ENCODE measurements at places on chromosomes 1 and 21.

DNA sequence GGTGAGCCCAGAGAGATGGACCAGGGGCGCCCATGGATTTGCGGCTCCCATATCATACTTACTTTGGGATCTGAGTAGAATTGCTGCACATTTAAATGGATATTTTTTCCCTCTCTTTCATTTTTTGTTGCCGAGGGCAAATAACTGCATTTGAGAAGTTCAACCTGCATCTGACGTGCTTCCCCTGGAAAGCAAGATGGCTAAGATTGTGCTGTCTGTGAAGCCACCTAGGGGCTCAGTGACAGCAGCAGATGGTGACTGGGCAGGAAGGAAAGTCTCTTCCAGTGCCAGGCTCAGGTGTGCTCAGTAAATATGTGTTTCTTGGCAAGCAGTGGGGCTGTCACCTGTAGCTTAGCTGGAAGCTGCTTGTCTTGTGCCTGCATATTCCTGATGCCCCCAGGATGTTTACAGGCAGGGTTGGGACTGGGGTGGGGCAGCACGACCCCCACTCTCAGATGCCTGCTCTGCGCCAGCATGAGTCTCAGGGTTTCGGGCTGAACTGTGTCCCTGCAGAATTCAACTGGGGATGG is 59.8 kb upstream of the ETV3 start:
- no peak for DNase-seq

DNA sequence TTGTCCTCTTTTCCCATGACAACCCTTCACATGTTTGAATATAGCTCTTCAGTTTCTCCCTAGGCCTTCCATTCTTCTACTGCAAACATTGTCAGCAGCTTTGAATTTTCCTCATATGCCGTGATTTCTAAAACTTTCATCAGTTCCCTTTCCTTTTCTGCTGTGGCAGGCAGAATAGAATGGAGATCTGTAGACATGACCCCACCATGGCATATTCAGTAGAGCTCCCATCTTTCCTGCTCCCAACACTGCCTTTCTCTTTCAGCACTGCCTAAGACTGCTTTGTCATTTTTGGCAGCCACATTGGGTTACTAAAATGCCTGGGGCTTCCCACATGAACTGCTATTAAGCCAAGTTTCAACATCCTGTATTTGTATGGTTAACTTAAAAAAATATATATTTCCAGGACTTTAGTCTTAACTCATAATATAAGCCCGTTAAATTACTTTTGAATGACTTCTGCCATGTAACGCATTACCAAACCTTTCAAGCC is 60.9 kb downstream of the TBX19 start:
- no peak for DNase-seq

- DNase-seq: no peak
Measured at GRCh38 chr1:33899746-33900145, 35.9 kb downstream of the HMGB4 start.

DNA sequence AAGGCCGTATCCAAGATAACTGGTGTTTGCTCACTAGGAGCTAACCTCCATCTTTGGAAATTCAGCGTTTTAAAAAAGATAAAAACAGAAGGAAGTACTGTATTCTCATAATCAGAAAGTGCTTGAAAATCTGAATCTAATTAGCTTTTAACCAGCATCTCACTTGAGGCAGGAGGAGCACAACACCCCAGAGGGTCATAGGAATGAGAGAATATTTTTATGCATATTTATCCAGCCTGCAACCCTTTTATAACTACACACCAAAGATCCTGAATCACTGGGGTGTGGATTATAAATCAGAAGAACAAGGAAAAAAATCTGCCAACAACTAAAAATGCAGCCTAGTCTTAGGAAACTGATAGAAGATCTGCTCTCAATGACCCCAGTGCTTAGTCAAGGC is 68.0 kb upstream of the PTCH2 start:
- no peak for DNase-seq

- DNase-seq: no peak
Measured at GRCh38 chr1:169312084-169312954, 55.3 kb downstream of the NME7 start.

DNA sequence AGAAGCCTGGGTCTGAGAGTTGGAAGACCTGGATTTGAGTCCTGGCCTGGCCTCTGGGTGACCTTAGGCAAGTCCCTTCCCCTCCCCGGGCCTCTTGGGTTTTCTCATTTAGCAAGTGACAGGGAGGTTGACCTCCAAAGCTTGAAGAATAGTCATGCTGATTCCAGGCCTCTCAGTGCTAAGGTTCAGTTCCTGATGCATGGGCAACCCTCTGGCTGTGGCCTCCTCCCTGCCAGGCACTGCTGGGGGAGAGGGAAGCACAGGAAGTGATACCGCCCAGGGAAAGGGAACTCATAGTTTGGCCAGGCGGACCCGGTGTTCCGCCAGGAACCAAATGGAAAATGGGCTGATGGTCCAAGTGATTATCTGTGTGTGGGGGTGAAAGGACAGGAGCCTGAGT is 23.6 kb upstream of the WASF2 start:
- DNase-seq: no peak

GRCh38 chr1:89391686-89392085 is 27.8 kb downstream of the GBP6 start:
- no peak for DNase-seq

- DNase-seq: no peak
Measured at GRCh38 chr1:46412893-46413595, 18.9 kb downstream of the FAAH start.

DNA sequence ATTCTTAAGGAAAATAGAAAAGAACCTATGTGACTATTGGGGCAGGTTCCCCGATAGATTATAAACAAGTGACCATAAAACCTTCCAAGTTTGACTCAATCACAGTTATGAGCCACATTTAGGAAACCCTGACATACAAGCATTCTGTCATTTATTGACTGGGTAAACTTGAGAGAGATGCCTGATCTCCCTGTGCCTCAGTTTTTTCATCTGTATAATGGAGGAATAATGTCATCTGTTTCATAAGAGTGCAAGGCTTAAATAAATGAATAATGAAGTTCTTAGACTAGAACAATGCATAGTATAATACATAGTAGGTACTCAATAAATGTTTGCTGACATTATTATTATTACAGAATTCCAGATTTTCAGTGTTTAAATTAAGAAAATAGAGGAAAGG is 18.9 kb upstream of the EEIG2 start:
- no peak for DNase-seq

DNA sequence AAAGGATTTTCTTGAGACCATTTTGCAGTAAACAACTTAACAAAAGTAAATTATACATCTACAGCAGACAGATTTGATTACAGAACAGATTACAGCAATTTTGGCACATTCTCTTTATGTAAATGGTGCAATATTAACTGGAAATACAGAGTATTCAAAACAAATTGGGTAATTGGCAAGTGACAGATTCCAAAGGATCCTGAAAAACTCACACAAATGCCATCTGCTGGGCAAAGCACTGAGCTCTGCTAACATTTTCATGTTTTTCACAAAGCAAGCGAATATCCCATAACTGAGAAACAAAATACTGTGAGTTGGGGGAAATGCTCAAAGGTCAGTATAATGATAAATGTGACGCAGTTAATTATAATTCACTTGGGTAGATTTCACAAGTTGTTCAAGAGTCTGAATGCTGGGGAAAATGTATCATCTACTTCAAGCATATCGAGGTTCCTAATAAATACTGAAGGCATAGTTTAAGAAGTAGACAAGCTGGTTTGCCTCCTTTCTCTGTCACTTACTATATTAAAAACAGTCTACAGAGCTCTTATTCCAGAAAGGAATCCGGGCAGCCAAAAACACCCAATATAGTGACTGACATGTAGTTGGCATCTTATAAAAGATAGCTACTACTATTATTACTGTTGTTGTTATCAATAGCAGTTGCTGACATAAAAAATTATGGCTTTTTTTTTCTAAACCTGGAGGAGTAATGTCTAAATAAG is 75.8 kb upstream of the SDC3 start:
- DNase-seq: no peak

- peak; percentile 65 for DNase-seq
Measured at GRCh38 chr1:18041102-18041501, 66.5 kb upstream of the IGSF21 start.
